SIG-M5 (cell line): ENCODE measurements at places on chromosomes 1 and 21.

DNA sequence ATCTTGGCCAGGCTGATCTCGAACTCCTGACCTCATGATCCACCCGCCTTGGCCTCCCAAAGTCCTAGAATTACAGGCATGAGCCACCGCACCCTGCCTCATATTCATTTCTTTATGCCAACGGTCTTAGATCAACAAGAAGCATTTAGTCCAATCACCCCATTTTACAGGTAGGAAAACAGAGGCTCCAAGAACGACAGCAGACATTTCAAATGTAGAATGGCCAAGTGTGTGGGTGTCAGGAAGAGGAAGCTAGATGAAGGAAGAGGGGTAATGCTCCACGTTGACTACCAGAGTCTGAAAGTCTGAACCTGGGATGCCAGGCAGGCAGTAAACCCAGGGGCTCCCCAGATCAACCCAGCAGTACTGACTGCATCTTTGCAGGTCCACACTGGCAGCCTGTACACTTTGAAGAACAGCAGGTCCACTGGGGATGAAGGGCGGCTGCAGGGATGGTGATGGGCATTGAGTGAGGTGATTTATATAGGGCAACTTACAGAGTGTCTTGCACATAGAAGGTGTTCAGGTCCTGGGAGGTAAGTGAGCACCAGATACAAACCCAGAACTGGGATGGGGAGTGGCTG, 120.2 kb downstream of the EPHB2 start:
- no peak for DNase-seq

GRCh38 chr1:154459080-154459479, 42.9 kb upstream of the TDRD10 start:
- no peak for DNase-seq

GRCh38 chr1:165055581-165055980, 300.9 kb downstream of the LMX1A start:
- no peak for DNase-seq

- DNase-seq, result no peak
Measured at GRCh38 chr1:84598418-84598817, 24.2 kb upstream of the CTBS start.

DNA sequence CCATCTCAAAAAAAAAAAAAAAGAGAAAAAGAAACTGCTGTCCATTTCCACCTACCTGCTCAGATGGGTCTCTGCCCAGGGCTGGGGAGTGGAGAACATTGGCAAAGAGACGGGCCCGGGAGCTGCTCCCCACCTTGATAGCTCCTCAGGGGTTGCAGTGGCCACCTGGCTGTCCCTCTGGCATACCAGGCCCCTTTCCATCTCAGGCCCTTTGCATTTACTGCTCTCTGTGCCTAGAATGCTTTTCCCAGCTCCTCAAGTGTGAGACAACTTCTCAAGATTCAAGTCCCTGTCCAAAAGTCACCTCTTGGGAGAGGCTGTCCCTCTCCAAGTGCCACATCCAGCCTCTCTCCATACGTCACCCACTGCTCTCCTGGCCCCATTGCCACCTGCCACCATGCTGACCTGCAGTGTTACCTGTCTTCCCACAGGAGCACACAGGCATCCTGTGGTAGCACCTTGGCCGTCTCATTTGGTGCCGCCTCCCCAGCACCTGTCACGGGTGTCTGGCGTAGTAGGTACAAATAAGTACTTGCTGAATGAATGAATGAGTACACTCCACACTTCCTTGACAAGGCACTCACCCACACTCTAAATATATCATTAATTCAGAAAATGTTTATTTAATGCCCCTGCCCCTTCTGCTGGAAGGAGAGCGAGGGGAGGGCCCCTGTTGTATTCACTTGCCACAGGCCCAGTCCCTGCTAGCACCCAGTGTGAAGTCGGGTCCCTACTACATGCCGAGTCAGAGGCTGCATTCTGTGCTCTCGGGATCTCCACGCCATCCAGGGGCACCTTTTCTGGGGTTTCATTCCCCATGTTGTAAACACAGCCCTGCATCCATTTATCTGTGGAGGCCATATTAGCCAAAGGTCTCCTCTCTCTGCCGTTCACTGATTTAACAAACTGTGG, 48.8 kb downstream of the DISP3 start:
- no peak for DNase-seq
